HFFc6 (cell line): ENCODE measurements at places on chromosomes 7 and 10. TPM values are rescaled to one million over a fixed set of nuclear protein-coding genes. Genes with fewer than 3 reads are reported as not detected.

DNA sequence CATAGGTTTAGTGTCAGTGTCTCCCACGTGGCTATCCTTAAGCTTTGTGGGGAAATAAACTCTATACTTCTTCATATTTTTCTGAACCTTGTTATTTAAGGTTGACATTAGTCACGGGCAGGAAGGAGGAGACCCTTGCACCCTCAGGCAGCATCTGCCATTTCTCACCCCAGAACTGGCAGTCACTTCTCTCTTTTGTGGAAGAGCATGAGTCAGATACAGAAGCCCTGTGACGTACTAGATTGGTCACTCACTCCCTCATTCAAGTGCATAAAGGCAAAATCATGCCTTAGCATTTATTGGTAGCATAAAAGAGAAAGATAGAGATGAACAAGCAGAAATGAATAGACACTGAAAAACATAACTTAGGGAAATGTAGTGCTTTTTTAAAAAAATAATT, 206.0 kb upstream of the MDFIC start:
- DNase-seq, result no peak

- DNase-seq, result no peak
Measured at GRCh38 chr10:108490944-108491343, 1326.4 kb upstream of the SORCS1 start.

DNA sequence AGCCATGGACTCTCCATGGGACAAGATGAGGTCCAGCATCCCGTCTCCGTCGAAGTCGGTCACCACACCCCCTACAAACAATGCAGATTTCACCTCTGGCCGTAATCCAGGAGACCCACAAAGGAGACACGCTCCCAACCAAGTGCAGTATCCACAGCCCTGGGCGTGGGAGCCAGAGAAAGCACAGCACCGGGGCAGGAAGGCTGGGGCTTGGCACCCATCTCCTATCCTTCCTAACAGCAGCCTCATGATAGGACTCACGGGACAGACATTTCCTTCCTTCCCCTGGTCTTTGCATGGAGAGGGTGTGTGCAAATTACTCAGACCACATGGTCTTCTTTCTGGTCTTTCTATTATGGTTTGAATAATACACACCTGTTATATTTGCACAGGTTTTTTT, 46.3 kb downstream of the GOLGA7B start:
- no peak for DNase-seq

GRCh38 chr7:35758421-35758820, 42.4 kb upstream of the SEPTIN7 start:
- DNase-seq, result no peak

Gene PKD2L1
- not detected in 3 replicates for total RNA-seq

Gene VWDE
- not detected in 3 replicates for total RNA-seq

Gene METTL27
- total RNA-seq, result 3.1 to 5.8 TPM (median 4.5 TPM) in 3 replicates

Gene TMEM236
- 0.08 to 0.15 TPM (median 0.09 TPM) in 3 replicates for total RNA-seq
